ENCODE measurements at places on chromosomes 6 and 20. TPM values are rescaled to one million over a fixed set of nuclear protein-coding genes. Genes with fewer than 3 reads are reported as not detected.

BPIFA2 gene
- not detected for total RNA-seq

NDUFAF4 gene
- 74.1 TPM for total RNA-seq

PPP1R14C gene
- total RNA-seq: not detected

QRSL1 gene
- total RNA-seq: 18.6 TPM

ZKSCAN3 gene
- 3.3 TPM for total RNA-seq

THBD gene
- not detected for total RNA-seq

RIMS4 gene
- total RNA-seq: not detected

ME1 gene
- not detected for total RNA-seq

WFDC5 gene
- total RNA-seq: not detected

DZANK1 gene
- 1.1 TPM for total RNA-seq

SAMD5 gene
- not detected for total RNA-seq

GHRH gene
- total RNA-seq: not detected

OTOR gene
- not detected for total RNA-seq

ASIP gene
- not detected for total RNA-seq

ZBP1 gene
- total RNA-seq: 0.15 TPM

VSTM2L gene
- total RNA-seq: not detected

PET117 gene
- total RNA-seq: 16.7 TPM

HDGFL1 gene
- total RNA-seq: not detected

TNF gene
- total RNA-seq: 430 TPM

C20orf204 gene
- total RNA-seq: 6.1 TPM

PPP1R16B gene
- 139 TPM for total RNA-seq

OR12D3 gene
- total RNA-seq: not detected

SALL4 gene
- 1.0 TPM for total RNA-seq

MYB gene
- 57.3 TPM for total RNA-seq

BCLAF1 gene
- total RNA-seq: 237 TPM

ANGPT4 gene
- not detected for total RNA-seq

MPIG6B gene
- not detected for total RNA-seq

UCKL1 gene
- total RNA-seq: 48.7 TPM

FOXC1 gene
- total RNA-seq: 0.23 TPM

GJA10 gene
- not detected for total RNA-seq

Data from activated T-helper 1 cell treated with anti-CD3 and anti-CD28 coated beads, Interleukin-12 subunit alpha, Interleukin-12 subunit beta, Interleukin-2, Interleukin-4 antibody, amounts not matched to agents 30 ng/mL and 10 ng/mL and 1 ng/mL, durations not matched to agents 14 hours and 24 hours and 36 hours (primary cell).